CD4-positive, alpha-beta T cell treated with Interleukin-2 at 100 ng/mL for 4 hours (primary cell): ENCODE measurements at places on chromosomes 1 and 21.
A peak's percentile ranks its signal among the peaks of the same experiment; 100 is the strongest.

GRCh38 chr1:42740851-42741580, 980 bp upstream of the CLDN19 start:
- no peak for DNase-seq

DNA sequence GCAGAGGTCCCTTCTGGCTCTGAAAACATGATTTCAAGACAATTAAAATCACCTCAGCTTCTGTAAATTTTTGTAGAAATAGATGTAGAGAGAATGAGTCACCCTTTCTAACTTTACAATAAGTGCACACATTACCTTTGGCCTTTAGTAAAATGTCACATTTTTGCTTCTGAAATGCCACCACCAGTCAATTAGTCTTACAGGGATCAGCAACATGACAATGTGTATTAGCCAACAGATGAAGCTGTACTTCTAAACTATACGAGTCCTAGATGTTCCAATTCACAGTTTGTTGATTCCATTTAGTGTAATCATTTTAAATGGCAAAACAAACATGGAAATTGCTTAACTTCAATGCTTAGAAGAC, 23.1 kb downstream of the C21orf91 start:
- peak; percentile 56 for DNase-seq

DNA sequence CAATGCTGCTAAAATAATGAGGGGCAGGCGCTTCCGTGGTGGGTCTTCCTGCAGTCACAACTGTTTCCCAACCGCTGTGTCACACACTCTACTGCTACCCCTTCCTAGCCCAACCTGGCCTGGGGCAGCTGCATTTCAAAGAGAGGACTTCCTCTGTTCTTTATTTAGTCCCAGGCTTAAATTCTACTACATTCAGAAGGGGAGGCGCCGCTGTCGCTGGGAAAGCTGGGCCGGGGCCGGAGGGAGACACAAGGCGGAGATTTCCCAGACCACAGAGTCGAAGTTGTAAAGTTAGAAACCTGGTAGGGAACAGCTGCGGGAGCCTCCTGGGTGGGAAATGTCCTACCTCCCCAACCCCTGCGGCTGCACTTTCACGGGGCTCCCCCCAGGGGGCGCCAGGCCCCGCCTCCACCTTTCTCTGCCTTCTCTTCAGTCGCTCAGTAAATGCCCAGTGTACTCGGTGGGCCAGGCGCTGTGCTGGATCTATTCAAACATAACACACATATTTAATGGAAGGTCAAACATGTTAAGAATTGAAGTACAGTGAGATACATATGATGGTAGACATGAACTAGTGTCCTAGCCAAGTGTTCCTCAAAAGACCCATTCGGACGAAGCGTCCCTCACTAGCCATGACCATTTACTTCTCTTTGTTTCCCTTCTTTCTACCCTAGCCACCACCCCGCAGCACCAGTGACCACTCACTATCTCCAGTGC, 23.1 kb downstream of the DYRK3 start:
- DNase-seq: peak; percentile 52

DNA sequence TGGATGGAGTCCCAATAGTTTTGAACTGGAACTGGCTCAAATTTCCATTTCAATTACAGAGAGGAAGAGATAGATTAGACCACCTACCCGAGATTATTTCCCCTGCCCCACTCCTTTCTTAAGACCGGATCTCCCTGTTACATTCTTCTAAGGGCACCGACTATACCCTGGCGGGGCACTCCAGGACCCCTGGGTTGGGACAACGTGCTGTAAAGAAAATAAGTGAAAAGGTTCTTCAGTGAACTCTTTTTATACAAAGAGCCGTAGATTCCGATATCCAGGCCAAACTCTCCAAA, 6.7 kb downstream of the NR5A2 start:
- DNase-seq: no peak

- DNase-seq: no peak
Observed at GRCh38 chr1:209512821-209513220, 70.7 kb upstream of the CAMK1G start.

GRCh38 chr21:35119501-35120047, 70.5 kb upstream of the RUNX1 start:
- no peak for DNase-seq

DNA sequence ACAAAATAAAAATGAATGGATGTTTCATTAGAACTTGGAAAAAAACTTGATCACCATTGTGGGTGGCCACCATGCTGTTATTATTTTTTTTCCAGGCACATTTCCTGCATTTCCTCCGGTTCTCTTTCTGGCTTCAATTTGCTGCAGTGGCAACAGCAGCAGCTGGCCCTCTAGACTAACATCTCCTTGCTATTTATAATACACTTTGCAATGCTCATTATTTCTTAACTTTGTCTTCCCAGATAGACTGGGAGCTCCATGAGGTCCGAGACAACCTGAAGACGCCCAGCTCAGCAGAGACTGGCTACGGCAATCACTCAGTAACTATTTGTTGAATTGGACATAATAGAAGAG, 53.4 kb upstream of the ATP5PO start:
- no peak for DNase-seq

DNA sequence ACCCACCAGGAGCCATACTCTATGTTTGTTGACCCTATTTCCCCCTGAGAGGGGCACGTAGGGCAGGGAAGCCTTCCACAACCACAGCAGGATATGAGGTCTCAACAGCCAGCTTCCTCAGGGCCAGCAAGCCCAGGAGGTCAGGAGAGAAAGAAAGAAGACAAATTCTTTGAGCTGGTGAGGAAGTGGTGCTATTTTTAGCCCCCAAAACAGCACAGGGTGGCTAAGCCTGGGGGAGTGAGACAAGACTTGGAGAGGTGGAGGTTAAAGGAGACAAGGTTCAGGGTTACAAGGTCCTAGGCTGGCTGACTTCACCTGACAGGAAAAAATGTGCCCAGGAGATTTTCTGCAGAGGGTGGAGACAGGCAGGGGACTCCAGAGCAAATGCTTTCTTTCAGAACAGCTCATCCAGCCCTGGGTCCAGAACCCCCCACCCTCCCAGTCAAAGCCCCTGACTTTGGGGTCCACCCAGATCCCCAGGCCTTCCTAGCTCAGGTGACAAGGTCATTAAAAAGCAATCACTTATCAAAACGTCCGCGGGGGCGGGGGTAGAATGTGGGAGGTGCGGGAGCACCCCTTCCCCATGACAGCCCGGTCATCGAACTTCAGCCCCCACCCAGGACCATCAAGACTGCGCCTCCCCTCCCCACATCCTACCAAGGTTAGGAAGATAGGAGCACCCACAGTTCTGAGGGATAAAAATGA, 1.3 kb downstream of the SV2A start:
- DNase-seq: no peak

DNA sequence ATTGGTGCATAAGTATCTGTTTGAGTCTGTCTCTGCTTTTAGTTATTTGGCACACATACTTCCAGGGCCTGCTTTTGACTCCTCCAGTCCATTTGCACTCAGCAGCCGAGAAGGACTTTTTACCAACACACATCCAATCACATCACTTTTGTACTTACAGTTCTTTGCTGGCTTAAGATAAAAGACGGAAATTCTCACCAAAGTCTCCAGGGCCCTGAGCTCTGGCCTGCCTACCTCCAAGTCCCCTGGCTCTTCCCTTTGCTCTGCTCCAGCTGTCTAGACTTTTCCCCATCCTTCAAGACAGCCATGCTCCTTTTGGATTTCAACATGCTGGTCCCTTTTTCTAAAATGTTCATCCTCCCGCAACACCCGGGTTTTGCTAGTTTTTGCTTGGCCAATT, 2.2 kb upstream of the EVA1C start:
- no peak for DNase-seq

DNA sequence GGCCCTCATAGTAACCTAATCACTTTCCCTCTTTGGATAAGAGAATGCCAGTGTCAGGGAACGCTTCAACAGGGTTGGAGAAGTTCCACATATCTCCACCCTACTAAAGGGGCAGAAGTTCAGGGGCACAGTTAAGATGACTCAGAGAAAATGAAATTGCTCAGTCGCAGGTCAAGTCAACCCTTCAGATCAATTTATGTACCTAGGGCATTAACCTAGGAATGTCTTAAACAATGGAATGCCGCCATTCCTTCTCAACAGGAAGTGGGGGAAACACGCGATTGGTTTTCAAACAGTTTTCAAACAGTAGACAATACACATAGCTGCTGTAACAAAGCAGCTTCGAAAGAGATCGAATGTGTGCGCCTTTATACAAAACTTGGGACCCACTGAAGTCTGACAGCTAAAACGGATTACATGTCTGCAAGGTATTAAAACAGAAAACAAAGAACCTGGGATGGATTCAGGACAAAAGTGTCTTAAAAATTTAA, 897 bp downstream of the SLC25A24 start:
- DNase-seq: peak; percentile 1

DNA sequence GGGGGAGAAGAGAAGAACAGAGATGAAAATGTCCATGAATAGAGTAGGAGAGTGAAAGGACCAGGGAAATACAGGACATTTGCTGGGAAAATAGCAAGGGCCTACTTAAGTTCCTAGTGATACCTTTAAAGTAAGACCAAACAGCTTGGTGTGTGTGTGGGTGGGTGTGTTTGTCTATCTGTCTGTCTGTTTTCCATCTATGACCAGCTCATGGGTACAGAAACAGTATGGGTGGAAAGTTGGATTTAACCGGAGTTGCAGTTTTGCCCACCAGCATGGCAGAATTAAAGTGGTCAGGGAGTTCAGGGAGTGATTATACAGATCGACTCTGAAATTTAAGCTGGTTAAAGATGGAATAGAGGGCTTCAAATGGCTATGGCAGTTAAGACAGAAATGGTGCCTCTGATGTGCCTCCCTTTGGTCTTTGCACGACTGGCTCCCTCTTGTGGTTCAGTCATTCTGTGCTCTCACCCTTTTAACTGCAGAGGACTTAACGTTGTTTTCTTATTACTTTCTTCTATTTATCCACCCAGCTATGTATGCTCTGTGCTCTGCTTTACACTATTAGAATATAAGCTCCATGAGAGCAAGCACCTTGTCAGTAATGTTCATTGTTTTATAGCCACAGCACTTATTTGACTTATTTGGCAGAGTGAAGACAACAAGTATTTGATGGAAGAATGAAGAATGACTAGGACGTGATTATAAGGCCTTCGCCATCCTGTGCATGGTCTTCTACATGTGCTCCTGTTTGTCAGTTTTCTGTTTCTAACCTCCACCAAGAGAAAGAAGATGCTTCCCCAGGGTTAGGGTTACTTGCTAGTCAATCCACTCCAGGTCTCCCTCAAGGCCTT, 72.7 kb upstream of the AK4 start:
- peak; percentile 83 for DNase-seq

GRCh38 chr1:244273845-244274619, 177.7 kb downstream of the ADSS2 start:
- no peak for DNase-seq

GRCh38 chr21:20570824-20571232, 427.4 kb upstream of the NCAM2 start:
- DNase-seq: no peak

DNA sequence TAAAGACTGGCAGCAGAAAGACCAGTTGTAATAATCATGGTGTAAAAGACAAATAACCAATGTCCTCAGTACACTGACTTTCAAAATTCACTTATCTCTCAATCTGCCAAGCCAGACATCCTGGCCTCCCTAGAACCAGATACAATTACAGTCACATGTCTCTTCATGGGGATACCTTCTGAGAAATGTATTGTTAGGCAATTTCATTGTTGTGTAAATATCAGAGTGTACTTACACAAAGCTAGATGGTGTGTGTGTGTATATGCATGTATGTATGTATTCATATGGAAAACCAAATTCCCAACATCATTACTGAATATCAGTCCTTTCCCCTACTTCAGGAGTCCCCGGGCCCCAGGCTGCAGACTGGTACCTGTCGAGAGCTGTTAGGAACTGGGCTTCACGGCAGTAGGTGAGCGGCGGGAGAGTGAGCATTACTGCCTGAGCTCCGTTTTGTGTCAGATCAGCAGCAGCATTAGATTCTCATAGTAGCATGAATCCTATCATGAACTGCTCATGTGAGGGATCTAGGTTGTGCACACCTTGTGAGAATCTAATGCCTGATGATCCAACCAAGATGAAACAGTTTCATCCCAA, 65.3 kb upstream of the ZNF326 start:
- no peak for DNase-seq
